Activated CD4-positive, alpha-beta memory T cell treated with anti-CD3 and anti-CD28 coated beads for 36 hours (primary cell): ENCODE measurements at places on chromosomes 13 and 19. TPM values are rescaled to one million over a fixed set of nuclear protein-coding genes. Genes with fewer than 3 reads are reported as not detected.
A peak's percentile ranks its signal among the peaks of the same experiment; 100 is the strongest.

ZNF439 gene
- total RNA-seq: 4.8 TPM

ADPRHL1 gene
- 0.56 TPM for total RNA-seq

FFAR2 gene
- total RNA-seq: not detected

LYPD5 gene
- 1.2 TPM for total RNA-seq

GRCh38 chr19:35018379-35018778 is 11.9 kb upstream of the SCN1B start:
- H3K4me3 ChIP-seq: no peak overlapping the region
- H3K27me3 ChIP-seq: no peaks in the 10 kb centered on the region
- DNase-seq: no peak

DNA sequence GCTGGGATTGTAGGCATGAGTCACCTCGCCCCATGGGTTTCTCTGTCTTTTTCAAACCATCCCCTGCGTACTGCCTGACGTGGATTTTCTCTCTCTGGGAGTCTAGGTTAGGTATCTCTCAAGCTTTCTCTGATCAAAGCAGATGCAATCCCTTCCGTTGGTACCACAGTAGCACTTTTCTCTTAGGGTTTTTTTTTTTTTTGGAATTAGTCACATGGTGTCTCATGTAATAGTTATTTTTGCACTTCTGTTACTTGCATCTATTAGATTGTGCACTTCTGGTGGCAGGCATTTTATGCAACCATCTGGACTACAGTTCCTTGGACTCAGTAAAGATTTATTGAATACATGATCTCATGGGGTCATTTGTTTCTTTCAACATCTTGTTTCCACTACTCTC is 72.1 kb downstream of the GPC6 start:
- H3K27me3 ChIP-seq: no peaks in the 10 kb centered on the region
- H3K36me3 ChIP-seq: no peaks in the 10 kb centered on the region
- no peak overlapping the region for H3K27ac ChIP-seq
- no peaks in the 10 kb centered on the region for H3K4me1 ChIP-seq
- DNase-seq: no peak

GRCh38 chr19:46052896-46053295 is 12.1 kb upstream of the IGFL4 start:
- no peak overlapping the region for H3K4me3 ChIP-seq
- H3K4me1 ChIP-seq: no peaks in the 10 kb centered on the region
- DNase-seq: no peak

DNA sequence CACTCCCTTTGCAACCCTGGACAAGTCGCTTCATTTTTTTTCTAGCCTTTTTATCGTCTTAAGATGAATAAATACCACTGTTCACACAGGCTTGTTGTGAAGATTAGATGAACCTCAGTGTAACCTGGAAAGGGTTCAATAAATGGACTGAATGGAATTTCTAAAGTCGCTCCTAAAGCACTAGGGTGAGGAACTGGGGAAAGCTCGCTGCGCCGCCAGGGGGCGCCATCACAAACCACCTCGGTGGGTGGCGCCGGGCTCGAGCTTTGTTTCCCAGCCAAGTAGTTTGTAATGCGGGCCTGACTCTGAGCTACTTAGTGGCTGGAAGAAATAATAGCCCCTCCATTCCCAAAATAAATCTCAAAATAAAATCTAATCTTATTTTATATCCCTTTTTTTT is 2.2 kb upstream of the CEACAM6 start:
- no peaks in the 10 kb centered on the region for H3K36me3 ChIP-seq
- H3K4me1 ChIP-seq: peaks cover 5% of the 10 kb centered on the region
- DNase-seq: peak; percentile 79
- H3K27me3 ChIP-seq: peaks cover 33% of the 10 kb centered on the region
- H3K4me3 ChIP-seq: no peak overlapping the region
- H3K27ac ChIP-seq: no peak overlapping the region

DNA sequence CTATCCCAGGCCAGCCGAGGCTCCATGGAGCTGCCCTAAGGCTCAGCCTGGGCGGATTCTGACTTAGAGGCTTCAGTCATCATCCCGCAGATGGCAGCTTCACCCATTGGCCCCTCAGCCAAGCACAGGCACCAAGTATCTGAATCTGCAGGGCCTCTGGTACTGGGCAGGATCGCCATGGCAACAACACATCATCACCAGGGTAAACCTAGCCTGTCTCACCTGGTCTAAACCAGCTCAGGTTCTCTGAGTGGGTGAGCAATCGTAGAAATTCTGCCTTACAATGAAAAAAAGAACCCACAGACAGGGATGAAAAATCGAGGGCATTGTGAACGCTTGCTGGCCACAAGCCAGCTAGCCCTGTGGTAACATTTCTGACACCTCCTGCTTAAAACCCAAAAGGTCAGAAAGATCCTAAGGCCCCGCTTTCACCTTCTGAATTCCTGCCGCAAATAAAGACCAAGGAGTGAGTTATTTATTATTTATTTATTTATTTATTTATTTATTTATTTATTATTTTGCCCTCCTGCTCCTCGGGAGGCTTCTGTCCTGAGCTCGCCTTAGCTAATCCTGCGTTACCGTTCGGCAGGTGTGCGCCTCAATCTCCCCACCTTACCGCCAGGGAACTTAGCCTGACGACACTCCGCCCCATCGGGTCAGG is 12.0 kb upstream of the CEACAM21 start:
- peak overlapping the region; percentile 62 for H3K4me3 ChIP-seq
- H3K27me3 ChIP-seq: no peaks in the 10 kb centered on the region
- H3K4me1 ChIP-seq: peaks cover 72% of the 10 kb centered on the region
- H3K36me3 ChIP-seq: peaks cover 19% of the 10 kb centered on the region

- H3K27ac ChIP-seq: no peak overlapping the region
- DNase-seq: no peak
- H3K27me3 ChIP-seq: no peaks in the 10 kb centered on the region
- H3K4me1 ChIP-seq: no peaks in the 10 kb centered on the region
Observed at GRCh38 chr13:33380487-33381079, 95.0 kb upstream of the STARD13 start.

DNA sequence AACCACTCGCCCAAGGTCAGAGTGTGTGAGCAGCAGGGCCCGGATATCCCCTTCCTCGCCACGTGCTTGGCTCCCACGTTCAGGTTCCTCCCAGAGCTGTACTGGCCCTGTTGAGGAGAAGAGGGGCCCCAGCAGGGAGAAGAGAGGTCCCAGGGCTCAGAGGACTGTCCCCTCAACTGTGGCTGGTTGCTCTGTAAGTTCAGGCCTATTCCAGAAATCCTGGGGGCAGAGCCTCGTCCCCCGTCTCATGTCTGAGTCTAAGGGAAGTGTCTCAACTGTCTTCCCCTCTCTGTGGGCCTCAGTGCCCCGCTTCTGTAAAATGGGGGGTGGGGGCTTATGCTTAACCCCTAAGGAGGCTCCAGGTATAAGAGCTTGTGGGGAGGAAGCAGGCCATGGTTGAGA is 3.9 kb downstream of the PPP5C start:
- peak overlapping the region; percentile 78 for H3K4me3 ChIP-seq
- peak; percentile 54 for DNase-seq
- peak overlapping the region; percentile 96 for H3K27ac ChIP-seq

GRCh38 chr19:30224689-30225606 is 147.2 kb upstream of the ZNF536 start:
- DNase-seq: peak; percentile 13
- peaks cover 20% of the 10 kb centered on the region for H3K4me1 ChIP-seq
- H3K27me3 ChIP-seq: peaks cover 63% of the 10 kb centered on the region
- no peaks in the 10 kb centered on the region for H3K36me3 ChIP-seq
- peak overlapping the region; percentile 0 for H3K27ac ChIP-seq
- H3K4me3 ChIP-seq: peak overlapping the region; percentile 58

GRCh38 chr19:44671400-44671799 is at the start of gene CEACAM19:
TSS of gene CEACAM19 (plus strand) at chr19:44671482. CDS start at chr19:44671932, 450 bp downstream.
- H3K27ac ChIP-seq: no peak within 1 kb of the TSS
- H3K36me3 ChIP-seq: no peaks in the 10 kb centered on the region
- no peaks in the 10 kb centered on the region for H3K4me1 ChIP-seq
